ENCODE measurements at places on chromosomes 4 and X. TPM values are rescaled to one million over a fixed set of nuclear protein-coding genes. Genes with fewer than 3 reads are reported as not detected.

The KIT gene
- not detected for total RNA-seq

The FAM184B gene
- total RNA-seq: 0.09 TPM

The OPRPN gene
- total RNA-seq: not detected

The TMEM156 gene
- 10.4 TPM for total RNA-seq

- no peaks in the 10 kb centered on the region for H3K27me3 ChIP-seq
- H3K4me1 ChIP-seq: no peaks in the 10 kb centered on the region
- no peak overlapping the region for H3K4me3 ChIP-seq
- no peak for DNase-seq
- no peaks in the 10 kb centered on the region for H3K36me3 ChIP-seq
Observed at GRCh38 chr4:79223993-79224776, 101.7 kb downstream of the NAA11 start.

GRCh38 chr4:85489273-85489981 lies 14.5 kb downstream of the ARHGAP24 start:
- H3K36me3 ChIP-seq: no peaks in the 10 kb centered on the region
- H3K27me3 ChIP-seq: no peaks in the 10 kb centered on the region
- H3K4me1 ChIP-seq: no peaks in the 10 kb centered on the region
- no peak overlapping the region for H3K4me3 ChIP-seq
- no peak overlapping the region for H3K27ac ChIP-seq

DNA sequence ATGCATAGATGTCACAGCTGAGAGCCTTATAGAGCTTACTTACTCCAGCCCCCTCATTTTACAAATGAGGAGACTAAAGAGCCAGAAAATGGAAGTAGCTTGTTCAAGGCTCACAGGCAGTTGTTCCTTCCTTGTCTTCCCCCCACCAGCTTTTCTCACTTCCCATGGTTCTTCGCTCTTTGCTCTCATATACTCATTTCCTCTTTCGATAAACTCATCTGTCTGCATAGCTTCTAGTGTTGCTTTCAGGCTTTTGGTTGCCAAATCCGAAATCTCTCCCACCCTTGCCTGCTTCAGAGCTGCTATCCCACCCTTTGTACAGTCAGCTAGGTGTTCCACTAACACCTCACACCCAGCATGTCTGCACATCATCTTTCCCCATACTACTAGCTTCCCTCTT lies 25.0 kb upstream of the GJB1 start:
- no peak overlapping the region for H3K27ac ChIP-seq
- H3K4me1 ChIP-seq: peaks cover 24% of the 10 kb centered on the region
- H3K4me3 ChIP-seq: no peak overlapping the region
- no peaks in the 10 kb centered on the region for H3K36me3 ChIP-seq
- no peak for DNase-seq
